ENCODE measurements at places on chromosomes 7 and 10.
A peak's percentile ranks its signal among the peaks of the same experiment; 100 is the strongest.

DNA sequence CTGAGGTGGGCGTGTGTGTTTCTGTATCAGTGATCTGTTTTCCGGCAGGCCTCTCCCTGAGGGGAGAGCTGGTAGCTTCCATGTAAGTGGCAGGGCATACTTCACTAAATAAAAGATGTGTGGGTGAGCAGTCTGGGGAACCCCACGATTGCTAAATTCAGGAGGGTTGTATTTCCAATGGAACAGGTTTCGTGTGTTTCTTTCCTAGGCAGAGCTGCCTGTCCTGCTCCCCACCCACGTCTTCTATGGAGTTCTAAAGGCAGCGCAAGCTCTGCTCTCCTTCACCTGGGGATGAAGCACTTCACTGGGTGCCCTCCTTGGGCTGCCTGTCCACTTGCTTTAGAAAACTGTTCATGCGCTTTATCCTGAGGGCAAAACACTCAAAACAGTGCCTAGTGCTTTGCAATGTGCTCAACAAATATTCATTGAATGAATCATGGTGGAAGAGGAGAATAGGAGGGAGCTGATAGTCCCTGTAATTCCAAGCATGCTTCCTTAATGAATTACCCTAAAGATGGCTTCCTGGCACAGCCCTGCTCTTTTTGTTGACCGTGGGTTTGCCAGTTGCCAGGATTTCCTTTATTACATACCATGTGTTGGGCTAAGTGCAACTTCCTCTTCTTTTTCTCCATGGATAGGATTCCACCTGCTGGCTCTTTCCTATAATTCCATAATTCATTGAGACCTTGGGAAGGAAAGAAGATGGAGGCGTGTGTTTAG lies 50.6 kb upstream of the SRPK2 start:
- no peak for DNase-seq

- DNase-seq: no peak
Observed at GRCh38 chr10:84256510-84257342, 11.9 kb downstream of the RGR start.

DNA sequence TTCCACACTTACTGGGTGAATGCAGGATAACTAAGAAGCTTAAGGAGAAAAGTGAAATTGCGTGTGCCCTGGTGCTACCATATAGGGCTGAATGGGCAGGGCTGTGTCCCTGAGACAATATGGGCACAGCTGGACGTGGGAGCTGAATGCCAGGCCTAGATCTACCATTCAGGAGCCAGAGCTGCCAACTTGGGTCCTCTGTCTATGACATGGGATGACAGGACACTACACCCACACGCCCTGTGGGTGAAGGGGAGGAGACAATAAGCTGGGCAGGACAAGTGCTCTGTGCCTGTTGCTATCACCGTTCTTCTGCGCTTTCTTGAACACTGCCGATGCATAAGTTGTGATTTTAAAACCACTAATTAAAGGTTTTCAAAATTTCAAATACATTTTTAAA lies 293.9 kb downstream of the TNS3 start:
- no peak for DNase-seq

GRCh38 chr10:5629303-5630111 lies 36.9 kb downstream of the ASB13 start:
- DNase-seq: peak; percentile 71

GRCh38 chr10:6978187-6978627 lies 398.1 kb upstream of the PRKCQ start:
- DNase-seq: no peak

DNA sequence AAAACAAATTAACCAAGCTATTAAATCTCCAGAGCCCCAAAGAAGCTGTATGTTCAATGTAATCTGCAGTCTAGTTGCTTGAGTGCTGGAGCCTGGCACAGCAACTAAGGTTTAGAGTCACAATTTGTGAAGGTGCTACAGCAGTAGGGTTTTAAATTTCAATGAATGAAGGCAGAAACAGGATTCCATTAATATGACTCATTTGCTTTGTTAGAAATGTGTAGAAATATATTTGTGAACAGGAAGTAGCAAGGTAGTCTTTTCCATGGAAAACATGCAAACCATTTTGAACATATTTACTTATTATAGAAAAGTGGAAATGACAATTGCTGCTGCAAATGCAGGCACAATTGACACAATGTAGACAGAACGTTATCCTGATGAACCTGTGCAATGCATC lies 149.0 kb upstream of the STEAP4 start:
- DNase-seq: no peak

DNA sequence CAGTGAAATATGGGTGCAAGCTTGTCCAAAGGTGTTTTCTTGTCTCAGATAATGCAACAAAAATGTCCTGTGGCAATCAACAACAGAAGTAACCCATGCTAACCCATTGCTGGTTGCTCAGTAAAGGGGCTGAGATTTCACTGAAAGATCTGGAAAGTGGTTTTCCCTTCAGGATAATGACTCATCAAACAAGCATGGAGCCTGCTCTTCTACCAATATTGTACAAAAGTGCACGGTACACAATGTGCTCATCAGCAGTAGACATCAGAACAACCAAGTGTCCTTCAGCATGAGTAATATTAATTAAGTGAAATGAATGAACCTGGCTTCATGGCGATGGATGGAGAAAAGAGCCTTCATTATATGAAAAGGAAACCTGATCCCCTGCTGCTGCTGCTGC lies 287.1 kb upstream of the NEBL start:
- no peak for DNase-seq

DNA sequence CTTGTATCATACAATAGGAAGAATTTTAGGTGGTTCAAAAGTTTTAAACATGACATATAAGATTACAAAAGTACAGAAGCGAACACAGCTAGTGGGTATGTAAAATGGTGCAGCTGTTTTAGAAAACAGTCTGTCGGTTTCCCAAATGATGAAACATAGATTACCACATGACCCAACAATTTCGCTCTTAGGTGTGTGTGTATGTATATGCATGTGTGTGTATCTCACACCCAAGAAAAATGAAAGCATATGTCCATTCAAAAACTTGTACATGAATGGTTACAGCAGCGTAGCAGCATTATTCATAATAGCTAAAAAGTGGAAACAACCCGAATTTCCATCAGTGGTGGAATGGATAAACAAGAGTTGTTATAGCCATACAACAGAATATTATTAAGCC lies 23.5 kb downstream of the AFAP1L2 start:
- DNase-seq: no peak

DNA sequence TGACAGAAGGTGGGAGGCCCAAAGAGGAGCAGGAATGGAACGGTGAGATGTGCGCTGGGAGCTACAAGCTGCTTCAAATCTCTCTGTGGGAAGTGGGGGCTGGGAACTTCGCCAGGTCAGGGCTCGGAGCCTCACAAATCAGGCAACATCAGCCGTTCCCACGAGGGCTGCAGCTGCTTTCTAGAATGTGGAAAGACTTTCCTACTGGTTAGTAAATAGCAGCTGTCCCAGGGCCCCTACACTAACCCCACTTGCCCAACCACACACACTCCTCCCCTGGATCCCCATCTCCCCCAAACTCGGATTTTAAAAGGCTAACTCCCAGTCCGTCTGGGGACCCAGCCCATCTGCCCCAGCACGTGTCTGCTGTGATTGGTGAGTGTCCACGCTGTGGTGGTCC lies 40.6 kb upstream of the PITRM1 start:
- DNase-seq: no peak

- DNase-seq: no peak
Observed at GRCh38 chr10:44937196-44938005, 22.2 kb upstream of the RASSF4 start.

DNA sequence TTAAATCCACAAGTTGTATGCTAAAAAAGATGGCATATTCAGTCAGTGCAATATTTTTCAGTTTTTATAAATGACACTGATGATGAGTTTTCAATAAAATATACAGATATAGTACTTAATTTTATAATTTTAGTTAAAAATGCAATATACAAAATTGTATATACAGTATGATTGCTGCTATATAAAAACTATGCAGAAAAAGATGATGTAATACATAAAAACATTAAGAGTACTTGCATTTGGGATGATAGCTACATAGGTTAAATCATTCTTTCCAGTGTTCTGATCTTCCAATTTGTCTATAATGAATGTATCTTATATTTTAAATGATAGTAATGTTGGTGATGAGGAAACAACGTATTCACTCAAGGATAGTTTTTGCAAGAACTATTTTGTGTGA lies 92.0 kb upstream of the RPA3 start:
- DNase-seq: no peak

DNA sequence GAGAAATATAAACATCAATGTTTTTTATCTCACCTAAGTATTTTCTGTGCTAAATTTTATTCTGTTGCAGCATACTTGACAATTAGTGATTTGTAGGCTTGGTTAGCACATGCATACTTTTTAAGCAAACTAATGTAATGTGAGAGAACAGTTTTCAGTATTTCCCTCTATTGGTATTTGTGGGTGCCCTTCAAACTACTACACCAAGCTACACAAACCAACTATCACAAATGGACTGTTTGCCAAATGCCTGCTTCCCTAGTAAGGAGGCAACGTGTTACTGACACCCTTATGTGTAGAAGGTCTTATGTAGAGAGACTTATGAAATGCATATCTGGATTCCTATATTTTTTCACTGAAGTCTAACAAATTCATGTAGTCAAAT lies 98.4 kb upstream of the FZD1 start:
- DNase-seq: no peak

DNA sequence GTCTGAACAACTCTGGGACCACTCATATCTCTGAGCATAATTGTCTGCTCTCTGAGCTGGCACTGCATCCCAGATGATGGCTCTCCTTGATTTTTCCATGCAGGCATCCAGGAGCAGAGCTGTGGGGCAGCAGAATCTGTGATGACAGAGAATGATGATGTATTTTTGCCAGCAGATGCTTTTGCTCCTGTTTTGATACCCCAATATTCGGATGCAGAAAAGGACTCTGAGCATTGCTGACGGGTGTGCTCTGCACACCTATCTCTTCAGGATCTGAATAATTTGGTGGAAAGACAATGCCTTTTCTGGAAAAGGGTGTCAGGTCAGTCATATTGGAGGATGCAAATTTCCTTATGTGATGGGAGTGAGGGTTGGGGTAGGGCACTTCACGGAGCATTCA lies 735.9 kb downstream of the KCNMA1 start:
- DNase-seq: no peak

DNA sequence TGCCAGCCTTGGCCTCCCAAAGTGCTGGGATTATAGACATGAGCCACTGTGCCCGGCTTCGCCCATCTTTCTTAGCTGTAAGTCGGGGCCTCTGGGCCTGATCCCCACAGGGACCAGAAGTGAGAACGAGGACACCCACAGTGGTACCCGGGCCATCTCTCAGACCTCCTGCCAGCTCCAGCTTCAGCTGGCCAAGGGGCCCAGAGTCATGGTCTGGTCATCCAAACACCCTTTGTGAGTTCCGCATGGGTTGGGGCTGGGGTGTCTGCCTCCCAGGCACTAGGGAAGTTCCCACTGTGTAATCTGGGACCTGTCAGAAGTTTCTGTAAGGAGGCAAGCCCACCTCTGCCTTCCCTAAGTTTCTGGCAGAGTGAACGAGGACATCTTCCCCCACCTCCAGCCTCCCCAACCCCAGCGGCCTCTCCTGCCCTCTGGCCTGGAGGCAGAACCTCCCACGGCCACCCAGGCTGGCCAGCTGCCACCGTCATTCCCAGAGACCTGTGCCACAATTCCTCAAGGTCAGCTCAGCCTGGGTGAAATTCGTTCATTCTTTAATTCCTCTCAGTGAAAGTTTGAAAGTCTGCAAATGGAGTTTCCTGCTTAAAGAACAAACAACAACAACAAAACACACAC lies 19.5 kb upstream of the FOXL3 start:
- no peak for DNase-seq

DNA sequence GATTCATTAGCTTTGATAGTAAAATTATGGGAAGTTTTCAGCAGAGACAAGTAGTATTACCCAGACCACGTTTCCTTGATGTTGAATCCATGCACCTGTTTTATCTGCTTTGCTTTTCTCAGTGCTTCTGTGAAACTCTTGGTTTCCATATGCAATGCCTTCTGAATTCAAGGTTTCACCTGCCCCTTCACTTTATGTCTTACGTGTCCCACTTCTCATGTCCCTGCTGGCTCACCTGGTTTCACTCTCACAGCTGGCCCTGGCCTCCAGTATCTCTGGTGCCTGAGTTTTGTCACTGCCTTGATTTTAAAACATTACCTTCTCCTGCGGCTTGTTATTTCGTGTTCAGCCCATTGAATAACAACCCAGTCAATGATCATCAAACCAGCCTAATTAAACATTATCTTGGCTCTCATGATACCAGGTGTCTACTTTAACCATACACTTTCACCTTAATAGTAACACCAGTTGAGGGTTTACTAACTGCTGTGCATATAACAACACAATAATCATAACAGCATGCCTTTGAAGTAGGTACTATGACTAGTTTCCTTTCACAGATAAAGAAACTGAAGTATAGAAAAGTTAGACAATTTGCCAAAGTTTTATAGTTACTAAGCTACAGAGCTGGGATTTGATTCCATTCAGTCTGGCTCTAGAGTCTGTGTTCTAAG lies 175.7 kb upstream of the PCLO start:
- DNase-seq: no peak

DNA sequence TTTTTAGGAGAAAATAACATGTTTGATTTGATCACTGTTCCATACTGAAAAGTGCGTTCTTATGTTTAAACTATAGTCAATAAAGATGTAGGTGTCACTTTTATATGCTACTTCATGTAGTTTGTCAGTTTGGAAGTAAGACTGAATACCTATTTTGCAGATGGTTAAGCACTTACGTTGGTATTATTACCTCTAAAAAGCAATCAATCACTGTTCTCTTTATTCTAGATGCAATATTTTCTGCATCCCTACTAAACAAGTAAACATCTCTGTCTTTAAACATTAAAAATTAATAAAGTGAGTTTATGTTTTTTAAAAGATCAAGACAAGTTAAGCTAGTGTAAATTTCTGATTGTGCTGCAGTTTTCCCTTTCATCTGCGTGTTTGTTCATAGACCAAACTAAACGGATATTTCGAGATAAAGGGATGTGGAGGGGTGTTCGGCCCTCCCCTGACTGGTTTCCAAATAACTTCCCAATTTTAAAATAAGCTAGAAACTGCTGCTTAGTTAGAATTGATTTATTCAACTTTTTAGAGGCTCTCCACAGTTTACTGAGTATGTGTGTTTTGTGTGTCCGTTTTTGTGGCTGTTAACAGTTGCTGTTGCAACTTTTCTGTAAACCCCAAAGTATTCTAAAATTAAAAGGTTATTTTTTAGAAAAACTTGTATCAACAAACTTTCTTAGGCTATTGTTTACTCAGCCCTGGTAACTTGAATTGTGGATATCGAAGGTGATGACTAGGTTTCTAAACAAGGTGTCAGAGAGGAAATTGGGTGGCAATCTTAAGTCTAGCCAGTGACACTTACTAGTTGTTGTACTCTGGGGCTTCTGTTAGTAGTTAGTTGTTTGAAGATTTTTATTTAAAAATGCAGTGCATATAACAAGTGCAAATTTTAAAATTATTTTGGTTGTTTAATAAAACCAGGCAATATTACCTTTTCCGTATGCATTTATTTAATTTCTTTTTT lies 974 bp downstream of the KIF11 start:
- DNase-seq: no peak

GRCh38 chr10:95536894-95537541 lies 24.2 kb downstream of the SORBS1 start:
- no peak for DNase-seq

All from activated gamma-delta T cell treated with anti-CD3 and anti-CD28 coated beads, Interleukin-2, amount 50 U/mL, for 16 hours (primary cell).